ENCODE measurements at places on chromosomes 3 and 15.

DNA sequence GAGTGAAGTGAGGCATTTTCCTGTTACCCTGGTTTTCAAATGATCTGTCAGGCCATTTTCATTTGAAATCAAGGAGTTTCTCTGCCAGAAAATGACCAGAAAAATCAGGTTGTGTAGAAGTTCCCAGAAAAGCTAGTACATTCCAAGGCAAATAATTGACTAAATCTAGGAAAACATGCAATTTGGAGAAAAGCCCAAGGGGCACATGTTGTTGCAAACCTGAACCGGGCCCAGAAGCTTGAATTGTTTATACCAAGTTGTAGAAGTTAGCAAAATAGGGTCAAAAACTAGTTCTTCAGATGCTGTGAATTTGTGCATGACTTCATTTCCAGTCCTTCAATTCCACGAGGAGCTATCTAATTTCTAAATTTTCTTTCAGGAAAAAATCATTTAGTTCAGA lies 31.0 kb downstream of the TRIM42 start:
- no peak for DNase-seq

- no peak for DNase-seq
Observed at GRCh38 chr3:126018545-126018944, 49.6 kb downstream of the ROPN1B start.

- DNase-seq: no peak
Observed at GRCh38 chr3:21893242-21893641, 142.2 kb upstream of the ZNF385D start.

GRCh38 chr3:32387512-32387911 lies 4.1 kb upstream of the CMTM7 start:
- DNase-seq: no peak

DNA sequence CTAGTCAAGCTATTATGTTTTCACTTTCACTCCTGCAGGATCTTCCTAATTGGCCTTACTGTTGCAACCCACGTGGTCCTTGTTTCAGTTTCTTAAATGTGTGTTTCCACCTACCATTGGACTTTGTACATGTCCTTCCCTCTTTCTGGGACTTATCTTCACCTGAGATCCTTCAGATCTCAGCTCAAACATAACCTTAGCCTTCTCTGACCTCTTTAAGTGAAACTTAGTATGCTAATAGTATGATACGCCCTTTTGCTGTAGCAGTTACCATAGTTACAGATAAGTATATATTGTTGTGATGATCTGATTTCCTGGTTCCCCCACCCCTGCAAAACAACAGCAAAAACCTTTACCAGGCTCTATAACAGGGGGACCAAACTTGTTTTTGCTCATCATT lies 35.2 kb downstream of the U2SURP start:
- DNase-seq: no peak

DNA sequence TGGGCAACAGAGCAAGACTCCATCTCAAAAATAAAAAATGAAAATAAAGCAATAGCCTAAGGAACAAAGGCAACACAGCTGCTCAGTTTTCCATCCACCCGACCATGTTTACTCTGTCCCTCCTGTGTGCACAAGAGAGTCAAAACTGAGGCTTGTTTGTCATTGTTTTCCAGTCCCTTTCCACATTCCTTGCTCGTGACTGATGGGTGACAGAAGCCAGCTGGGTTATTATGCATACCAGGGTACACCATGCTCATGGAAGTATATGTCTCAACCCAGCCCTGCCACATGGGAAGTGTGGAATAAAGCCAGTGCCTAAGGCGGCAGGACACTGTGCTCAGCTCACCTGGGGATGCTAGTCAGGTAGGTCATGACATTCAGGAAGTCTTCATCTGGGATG lies 49.5 kb downstream of the MCF2L2 start:
- DNase-seq: no peak

DNA sequence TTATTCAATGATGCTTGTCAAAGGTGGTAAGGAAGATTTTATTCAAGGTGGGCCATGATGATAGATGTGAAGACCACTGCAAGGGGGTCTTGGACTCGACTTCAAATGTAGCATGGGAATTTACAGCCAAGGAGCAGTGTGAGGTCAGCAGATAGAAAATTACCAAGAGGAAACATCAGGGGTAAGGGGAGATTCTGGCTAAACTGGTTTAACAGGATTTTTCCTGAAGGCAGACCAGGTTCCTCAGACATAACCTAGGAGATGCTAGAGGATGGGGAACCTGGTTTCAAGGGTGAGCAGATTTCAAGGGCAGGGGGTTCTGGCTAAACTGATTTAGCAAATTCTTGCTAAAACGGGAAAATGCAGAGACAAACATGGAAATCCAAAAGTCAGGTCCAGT lies 464.9 kb downstream of the TAFA4 start:
- no peak for DNase-seq

GRCh38 chr3:126433496-126434263 lies 39.0 kb downstream of the CFAP100 start:
- DNase-seq: no peak

DNA sequence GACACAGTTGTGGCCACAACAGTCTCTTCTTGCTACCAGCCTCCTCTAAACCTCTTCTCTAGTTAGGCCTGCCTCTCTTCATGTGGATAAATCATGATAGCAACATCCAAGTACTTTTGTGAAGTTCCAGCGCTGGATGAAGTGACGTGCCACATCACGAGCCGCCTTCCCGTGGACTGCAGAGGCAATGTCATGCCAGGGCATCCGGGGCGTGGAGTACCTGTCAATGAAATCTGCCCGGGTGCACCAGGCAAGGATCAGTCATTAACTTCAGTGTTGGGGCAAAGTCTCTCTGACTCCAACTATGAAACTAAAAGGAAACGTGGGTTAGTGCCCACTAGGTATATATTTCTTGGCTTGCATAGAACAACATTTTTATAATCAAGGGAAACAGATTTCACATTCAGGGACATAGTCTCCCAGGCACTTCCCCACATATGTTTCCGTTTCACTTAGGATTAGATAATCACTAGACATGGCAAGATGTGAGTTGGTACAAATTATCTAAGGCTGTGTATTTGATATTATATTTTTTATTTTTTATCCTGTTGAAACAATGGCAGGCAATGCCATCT lies 133.6 kb downstream of the PLD1 start:
- DNase-seq: no peak

DNA sequence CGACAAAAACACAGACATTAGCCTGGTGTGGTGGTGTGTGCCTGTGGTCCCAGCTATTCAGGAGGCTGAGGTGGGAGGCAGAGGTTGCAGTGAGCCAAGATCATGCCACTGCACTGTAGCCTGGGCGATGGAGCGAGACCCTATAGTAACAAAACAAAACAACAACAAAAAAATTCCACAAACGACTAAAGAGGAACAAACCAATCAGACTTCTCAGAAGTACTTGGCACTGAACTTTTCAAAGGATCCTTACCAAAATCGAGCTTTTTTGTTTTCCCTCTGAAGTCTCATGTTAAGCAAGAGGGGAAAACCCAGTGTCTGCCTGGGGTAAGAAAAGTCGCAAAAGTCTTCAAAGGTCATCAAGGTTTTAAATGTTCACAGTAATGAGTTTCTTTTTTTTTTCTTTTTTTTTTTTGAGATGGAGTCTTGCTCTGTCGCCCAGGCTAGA lies 30.1 kb upstream of the TFRC start:
- DNase-seq: peak; percentile 73

- DNase-seq: no peak
Observed at GRCh38 chr3:197427021-197427420, 128.6 kb upstream of the DLG1 start.

DNA sequence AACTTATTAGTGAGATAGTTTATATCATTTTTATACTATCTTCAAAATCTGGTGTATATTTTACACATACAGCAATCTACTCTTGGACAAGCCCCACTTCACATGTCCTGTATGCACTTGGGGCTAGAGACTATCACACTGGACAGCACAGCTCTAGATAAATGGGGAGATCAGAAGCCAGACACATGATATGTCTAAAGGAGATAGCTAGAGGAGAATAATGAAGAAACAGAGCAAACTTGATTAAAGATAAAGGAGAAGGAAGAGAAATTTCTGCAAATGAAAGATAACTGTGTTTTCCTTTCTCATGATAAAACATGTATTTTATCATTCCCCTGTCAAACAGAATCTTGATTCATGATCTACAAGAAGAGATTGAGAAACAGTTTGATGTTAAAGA lies 13.0 kb downstream of the CPA3 start:
- DNase-seq: no peak

GRCh38 chr3:123361071-123361470 lies 87.8 kb downstream of the ADCY5 start:
- no peak for DNase-seq

GRCh38 chr15:78195735-78196201 lies 38.6 kb downstream of the ACSBG1 start:
- DNase-seq: peak; percentile 52

- no peak for DNase-seq
Observed at GRCh38 chr15:94231723-94232468, 535 bp downstream of the MCTP2 start.

DNA sequence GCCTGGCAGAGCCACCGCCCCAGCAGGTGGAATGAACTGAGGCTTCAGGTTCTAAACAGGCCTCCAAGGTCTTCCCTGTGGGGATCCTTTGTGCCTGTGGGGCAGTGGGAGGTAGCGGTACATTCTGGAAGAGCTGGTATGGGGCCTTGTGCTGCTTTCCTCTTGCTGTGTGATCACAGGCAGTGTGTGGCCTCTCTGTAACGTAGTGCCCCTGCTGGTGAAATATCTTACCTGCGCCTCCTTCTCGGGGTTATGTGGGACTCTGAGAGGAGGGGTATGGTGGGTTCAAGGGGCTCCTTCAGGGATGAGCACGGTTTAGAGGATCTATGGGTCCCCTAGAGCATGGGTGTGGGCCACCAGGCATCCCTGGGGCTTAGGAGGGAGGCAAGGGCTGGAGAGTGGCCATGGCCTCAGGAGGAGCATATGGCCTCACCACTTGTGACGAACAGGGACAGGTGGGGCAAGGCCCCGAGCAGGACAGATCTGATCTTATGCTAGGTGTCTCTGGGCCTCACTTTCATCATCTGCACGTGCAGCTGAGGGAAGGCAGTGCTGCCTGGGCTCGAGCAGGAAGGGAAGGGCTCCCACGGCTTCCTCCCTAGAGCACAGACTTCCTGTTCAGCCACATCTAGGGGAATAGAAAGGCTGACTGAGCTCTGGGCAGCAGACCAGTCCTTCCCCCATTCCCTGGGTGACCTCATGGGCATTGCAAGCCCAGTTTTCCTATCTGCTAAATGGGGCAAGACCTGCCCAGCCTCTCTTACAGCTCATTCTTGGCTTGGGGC lies 1.9 kb upstream of the ALS2CL start:
- peak; percentile 25 for DNase-seq

- no peak for DNase-seq
Observed at GRCh38 chr3:42747581-42747980, 25.5 kb downstream of the CCDC13 start.

DNA sequence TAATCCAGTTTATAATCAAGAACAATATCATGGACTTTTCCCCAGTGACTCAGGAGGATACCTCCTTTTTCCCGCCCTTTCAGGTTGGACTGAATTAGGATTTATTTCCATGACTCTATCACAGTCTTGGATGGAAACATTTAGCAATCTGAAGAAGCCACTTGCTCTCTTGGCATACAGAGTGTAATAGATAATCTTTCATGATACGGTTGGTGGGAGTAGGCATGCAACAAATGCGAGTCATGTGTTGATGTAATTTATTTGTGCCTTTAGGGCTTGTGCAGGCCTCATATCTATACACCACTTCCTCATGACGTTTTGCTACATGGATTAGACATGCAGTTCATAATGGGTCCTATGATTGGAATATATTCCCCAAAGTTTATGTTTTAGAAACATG lies 54.2 kb upstream of the MCTP2 start:
- no peak for DNase-seq

DNA sequence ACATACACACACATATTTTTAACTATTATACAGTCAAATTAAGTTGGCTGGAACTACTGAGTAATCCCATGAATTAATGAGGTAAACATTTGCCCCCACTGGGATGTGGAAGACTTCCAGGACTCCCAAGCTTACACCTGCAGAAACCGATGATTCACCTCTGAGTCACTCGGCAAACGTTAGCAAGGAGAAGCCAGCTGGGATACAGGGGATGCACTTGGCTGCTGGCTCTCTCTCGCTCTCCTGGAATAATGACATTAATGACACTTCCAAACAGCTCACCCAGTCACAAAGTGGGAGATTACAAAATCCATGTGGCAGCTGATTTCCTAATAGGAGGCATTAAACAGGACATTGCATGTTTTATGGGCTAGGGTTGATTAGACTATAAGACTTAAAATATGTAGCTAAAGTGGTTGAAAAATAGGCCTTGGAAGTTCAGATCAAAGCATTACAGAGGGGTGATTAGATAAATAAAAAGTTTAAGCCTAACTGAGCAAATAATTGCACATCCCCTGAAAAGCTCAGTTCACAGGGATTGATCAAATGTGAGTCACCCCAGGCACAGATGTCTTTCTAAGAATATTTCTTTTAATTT lies 500.9 kb downstream of the SOX2 start:
- DNase-seq: no peak

- DNase-seq: no peak
Observed at GRCh38 chr3:138943724-138944653, 2.9 kb downstream of the FOXL2 start.

DNA sequence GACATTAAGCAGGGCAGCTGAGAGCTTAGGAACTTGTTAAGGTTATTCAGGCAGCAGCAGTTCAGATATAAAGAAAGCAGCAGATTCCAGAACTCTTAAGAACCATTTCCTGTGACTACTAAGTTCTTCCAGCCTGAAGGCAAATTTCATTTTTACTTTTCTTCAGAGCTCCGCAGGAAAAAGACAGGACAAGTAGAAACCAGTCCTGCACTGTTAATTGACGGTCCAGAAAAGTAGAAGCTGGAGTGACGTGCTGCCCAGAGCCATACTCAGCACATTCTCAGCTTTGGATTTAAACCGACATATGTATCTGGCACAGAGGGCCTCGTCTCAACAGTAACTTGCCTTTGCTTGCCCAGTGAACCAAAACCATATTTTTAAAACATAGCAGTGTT lies 219.4 kb upstream of the STRIT1 start:
- DNase-seq: no peak

DNA sequence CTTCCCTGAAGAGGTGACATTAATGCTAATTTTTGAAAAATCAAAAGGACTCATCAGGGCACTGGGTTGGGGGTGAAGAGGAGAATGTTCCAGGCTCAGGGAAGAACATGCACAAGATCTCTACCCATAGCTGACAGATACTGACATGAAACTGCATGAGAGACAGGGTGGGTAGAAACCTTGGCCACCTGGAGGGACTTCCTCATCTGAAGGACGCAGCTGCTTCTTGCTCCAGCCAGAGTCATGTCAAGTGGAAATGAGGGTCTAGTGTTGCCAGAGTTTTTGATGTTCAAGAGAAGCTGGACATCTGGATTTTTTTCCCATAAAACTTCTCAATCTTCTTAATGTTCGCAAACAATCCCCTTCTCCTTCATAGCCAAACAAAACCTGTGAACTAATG lies 29.7 kb downstream of the AMOTL2 start:
- no peak for DNase-seq

- no peak for DNase-seq
Observed at GRCh38 chr15:40691737-40692136, 3.2 kb upstream of the RAD51 start.

DNA sequence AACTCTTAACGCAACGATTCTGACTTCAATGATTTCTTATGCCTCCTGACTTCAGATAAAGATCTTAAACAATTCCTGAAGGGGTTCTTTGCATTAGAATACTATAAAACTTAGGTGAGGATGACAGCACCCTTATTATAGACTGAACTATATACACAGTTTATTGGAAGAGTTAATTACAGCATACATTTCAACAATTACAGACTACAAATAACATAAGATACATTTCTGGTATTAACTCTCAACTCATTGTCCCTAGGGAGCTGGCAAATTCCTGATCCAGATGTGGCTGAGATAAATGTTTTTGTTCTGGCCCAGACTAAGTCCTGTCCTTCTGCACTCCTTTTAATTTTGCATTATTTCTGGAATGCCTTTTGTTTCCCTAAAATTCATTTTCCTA lies 155.5 kb upstream of the TMC3 start:
- no peak for DNase-seq

Measured in GM06990 (cell line).